LNCaP clone FGC (cell line): ENCODE measurements at places on chromosomes 2 and 18.

DNA sequence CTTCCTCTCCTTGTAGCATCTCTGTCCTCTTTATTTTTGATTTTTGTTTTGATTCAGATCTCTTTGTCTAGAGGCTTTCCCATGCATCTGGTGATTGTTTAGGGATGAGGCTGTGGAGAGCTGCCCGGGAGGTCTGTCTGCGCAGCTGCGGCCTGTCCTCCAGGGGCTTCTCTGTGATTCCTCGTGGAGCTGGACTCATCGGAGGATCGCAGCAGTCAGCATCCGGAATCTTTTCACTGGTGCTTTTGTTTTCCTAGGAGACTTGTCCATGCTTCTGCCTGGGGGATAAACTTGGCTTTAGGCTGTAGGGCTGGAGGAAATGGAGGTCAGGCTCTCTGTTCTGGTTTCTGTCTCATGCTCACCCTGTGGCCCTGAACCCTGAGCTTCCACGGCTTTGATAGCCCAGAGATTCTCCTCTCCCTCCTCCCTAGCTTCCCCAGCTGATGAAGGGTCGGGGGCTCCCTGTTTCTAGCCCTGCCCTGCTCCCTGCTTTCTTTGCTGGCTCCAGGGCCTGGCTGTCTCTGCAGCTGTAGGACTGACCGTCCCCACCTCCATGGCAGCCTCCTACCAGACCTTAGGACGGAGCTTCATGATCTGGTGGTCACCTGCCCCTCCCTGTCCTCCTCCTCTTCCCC lies 35.5 kb downstream of the ZNF532 start:
- DNase-seq: no peak

- peak; percentile 99 for DNase-seq
Observed at GRCh38 chr2:168278424-168278888, 31.1 kb upstream of the STK39 start.

GRCh38 chr18:8854550-8854949 lies 149.2 kb downstream of the MTCL1 start:
- no peak for DNase-seq

- DNase-seq: no peak
Observed at GRCh38 chr2:60818272-60818671, 62.2 kb downstream of the PAPOLG start.

- DNase-seq: peak; percentile 79
Observed at GRCh38 chr2:10039658-10040410, 3.5 kb upstream of the KLF11 start.

DNA sequence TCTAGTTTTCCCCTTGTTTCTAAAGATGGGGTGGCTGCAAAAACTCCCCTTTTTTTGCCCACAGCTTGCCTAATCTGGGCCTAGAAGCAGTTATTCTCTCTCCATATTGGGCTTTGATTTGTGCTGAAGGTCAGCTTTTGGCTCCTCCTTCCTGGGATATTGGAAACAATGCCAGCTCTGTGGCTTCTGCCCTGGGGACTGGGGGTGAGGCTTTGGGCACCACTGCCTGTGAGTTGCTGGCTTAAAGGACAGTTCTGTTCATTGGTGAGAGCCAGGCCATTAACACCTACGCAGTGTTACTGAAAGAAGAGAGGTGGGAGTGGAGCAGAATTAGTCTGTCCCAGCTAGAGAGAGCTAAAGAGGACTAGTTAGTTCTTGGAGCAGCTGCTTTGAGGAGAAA lies 4.3 kb downstream of the UBXN2A start:
- DNase-seq: no peak

DNA sequence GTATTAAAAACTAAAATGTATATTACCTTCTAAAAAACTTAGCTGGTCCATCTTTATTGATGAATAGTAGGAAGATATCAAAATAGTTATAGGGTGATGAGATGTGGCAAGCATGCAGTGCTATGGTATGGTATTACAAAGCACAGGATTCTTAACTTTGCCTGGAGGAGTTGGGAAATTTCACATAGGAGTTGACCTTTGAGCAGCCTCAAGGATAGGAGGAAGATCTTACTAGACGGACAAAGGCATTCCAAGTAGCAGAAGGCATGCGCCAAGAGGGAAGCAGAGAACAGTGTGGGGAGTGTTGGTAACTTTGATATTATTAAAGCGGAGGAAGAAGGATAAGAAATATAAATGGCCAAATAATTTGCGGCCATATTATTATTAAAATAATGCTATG lies 60.0 kb downstream of the TTC21B start:
- DNase-seq: no peak

- DNase-seq: peak; percentile 49
Observed at GRCh38 chr2:55887351-55887750, 36.2 kb downstream of the EFEMP1 start.

DNA sequence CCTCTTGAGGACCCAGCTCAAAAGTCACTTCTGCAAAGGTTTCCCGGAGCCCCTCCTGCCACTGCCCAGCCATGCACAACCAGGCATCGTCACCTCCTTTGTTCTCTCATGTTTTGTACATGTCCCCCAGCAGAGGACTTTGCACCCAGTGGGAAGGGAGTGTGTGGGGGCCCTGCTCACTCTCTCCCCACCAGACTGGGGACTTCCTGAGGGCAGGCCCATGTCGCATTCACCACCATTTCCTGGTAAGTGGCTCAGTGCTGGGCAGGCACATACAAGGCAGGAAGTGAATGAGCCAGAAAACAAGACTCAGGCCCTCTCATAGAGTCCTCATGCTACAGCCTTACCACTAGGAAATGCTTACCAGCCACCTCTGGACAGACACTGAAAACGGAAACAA lies 18.9 kb downstream of the MRPL35 start:
- DNase-seq: no peak
